Activated CD4-positive, alpha-beta T cell treated with anti-CD3 and anti-CD28 coated beads, Interleukin-2, amount 50 U/mL, for 24 hours (primary cell): ENCODE measurements at places on chromosomes 5 and 9.

GRCh38 chr9:110880189-110880588 lies 158.1 kb downstream of the LPAR1 start:
- DNase-seq: no peak

DNA sequence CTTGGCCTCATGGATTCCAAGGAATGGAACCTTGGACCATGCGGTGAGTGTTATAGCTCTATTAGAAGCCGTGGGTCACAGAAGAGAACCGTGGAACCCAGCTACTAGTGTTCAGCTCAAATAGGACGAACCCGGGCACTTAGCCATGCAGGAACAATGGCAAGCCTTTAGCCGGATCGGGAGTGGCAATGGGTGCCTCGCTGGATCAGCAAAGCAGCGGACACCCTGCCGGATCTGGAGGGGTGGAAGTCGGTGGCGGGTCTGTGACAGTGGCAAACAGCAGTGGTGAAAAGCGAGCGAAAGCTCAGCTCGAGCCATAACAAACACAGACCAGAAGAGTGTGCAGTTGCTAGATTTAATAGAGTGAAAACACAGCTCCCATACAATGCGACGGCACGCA lies 2.4 kb upstream of the CDO1 start:
- no peak for DNase-seq

- no peak for DNase-seq
Measured at GRCh38 chr9:106956971-106957370, 94.0 kb downstream of the ZNF462 start.

GRCh38 chr5:145244251-145244650 lies 590.9 kb downstream of the PRELID2 start:
- DNase-seq: no peak

GRCh38 chr5:93582677-93583438 lies at the start of gene NR2F1:
NR2F1 (plus strand) TSS chr5:93583222; CDS start chr5:93585024, 1,802 bp downstream.
- no peak for DNase-seq

DNA sequence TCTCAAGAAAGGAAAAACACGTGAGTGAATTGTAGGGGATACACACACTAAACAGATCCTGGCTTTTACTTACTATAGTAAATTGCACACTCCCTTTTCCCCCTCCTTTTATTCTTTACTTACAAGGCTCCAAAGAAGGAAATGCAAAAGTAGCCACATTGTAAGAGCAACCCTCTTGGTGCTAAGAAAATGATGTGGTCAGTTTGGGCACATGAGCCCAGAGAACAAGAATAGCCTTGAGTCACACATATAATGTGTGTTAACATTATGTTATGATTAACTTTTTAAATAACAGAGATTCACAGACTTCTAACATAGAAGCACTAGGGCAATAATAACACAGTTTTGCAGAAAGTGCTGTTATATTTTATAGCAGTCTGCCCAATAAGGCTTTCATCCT lies 48.5 kb downstream of the PCSK5 start:
- DNase-seq: no peak
